NCI-H446 (cell line): ENCODE measurements at places on chromosomes 6 and 20.

DNA sequence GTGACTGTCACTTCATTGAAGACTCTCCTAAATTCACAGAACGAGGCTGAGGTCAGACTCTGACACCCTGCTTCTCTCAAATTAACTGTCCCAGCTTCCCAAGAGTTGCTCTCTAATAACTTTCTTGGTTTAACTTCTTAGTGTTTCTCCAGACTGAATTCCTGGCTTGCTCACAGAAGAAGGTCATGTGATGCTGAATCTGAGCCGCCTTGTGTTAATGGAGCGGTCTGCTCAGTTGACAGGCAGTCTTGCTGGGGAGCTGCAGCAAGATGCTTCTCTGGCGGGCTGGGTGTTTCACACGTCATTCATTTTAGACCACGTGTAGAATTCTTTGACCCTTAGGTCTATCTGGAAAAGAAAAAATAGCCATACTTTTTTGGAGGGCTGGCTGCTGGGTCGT is 107.3 kb downstream of the FOXO3 start:
- no peak for DNase-seq

DNA sequence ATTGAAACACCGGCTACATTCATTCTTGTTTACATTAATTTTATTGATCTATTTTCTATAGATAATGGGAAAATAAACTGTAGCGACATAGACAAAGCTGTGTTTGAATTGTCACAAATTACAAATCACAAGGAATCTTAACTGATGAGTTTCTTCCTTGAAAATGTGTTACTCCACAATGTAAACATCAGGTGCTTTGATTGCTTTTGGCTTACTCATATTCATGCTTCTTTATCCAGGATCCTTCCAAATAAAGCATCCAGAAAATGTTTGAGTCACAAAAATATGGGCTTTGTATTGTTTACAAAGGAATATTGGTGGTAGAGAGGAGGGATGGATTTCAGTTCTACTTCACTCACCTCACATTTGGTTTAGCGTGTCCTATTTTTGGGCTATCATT is 64.0 kb downstream of the BMP2 start:
- DNase-seq: no peak

DNA sequence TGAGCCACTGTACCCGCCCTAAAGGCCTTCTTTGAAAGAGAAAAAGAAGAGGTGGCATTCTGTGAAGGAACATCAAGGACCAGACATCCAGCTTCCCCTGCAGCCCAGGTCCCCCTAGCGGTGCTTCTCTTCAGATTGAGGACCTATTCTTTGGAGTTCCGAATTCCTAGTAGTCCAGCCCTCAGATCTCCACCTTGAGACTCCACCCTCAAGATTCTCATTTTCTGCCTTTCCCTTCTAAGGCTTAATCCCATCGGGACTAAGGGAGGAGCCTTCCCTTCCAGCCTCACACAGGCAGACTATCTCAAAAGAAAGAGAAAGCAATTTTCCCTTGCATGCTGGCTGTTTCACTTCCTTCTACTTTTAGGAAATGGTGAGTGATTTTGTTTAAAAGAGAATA is 32.5 kb downstream of the MUC22 start:
- no peak for DNase-seq

DNA sequence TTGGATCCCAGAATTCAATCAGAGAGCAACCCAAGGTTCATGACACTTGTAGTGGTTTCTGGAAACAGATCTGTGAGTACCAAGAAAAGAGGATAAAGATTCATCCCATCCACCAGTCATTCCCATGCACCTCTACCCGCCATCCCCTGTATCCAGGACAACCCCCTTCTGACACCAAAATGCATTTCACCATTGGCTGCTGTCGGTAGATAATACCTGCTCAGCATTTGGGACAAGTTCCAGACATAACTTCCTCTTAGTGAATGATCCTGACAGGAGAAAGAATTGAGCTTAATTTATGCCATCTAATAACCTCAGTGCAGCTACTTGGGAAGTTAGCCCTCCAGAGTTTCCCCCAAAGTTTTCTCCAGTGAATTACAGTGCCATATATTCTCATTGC is 329.1 kb downstream of the ZFAND3 start:
- no peak for DNase-seq

DNA sequence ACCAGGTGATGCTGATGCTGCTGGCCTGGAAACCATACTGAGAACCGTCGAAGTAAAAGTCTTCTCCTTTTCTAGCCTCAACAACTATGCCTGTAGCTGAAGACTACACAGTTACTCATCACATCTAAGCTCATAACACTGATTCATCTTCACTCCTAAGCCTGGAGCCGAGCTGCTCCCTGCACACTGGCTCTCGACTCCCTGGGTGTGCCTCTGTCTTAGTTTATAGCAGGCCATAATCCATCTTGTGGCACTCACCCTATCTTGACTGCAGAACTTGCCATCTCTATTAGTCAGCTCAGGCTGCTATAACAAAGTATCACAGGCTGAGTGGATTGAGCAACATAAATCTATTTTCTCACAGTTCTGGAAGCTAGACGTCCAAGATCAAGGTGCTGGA is 191.0 kb downstream of the UNC5CL start:
- no peak for DNase-seq

DNA sequence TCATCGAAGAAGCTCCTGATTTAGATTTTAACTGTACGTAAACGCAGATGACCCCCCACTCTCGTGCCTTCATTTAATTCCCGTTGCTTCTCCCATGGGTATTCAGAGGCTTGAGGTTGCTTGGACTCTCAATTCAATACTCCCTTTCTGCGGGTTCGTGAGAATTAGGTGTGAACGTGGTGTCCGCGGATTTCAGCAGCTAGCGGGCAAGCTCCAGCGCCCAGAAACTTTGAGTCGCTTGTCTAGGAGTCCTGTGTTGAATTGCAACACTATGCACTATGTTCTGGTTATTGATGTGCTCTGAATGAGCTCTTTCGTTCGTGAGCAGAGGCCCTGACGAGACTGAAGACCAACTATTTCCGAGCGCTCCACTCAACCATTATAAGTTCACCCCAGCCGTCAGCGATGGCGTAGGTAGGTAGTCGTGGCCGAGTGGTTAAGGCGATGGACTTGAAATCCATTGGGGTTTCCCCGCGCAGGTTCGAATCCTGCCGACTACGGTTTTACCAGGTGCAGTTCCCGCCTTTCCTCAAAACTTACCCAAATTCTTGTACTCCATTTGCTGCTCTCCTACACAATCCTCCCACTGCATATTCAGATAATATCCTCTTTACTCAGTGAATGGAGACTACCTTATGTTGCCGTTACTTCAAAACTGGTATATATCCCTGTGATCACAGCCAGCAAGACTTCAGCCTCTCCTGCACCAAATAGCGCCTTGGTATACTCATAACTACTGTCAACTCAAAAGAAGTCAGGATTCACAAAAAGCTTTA is 72.6 kb upstream of the ZNF184 start:
- no peak for DNase-seq

GRCh38 chr20:32130352-32130751 is 20.8 kb downstream of the TM9SF4 start:
- DNase-seq: no peak

DNA sequence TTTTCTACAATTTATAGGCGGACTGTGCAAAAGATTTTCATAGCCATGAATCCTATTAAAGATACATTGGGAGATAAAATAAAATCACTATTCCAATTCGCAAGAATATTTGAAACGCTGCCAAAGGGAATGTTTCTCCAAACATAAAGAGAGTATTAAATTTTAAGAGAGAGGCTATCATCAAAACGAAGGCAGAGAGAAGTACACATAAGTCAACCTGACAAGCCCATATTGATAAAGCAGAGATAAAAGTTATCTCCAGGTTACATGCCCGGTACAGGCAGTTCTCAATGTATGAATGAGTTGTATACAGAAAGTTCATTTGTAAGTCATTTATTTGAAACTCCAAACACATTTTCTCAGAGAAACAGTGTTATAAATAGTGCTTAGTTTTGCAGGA is 193.1 kb downstream of the ATXN1 start:
- no peak for DNase-seq

- DNase-seq: no peak
These were observed 277.9 kb upstream of the TCF21 start for GRCh38 chr6:133610971-133611370.

DNA sequence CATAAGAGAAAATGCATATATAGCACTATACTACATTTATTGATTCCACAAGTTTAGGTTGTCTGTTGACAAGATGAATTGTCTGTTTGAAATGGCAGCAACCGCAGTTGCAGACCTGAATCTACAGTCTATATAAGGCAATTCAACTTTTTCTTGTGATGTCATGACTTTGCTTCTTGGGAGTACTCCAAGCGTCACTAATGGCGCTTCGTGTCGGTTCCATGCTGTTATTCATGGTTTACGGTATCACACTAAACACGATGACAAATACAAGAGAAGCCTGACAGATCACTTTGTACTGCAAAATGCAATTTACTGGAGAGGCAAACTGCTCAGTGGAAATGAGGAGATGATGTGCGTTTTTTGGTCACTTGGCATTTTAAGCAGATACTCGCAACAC is 280.3 kb upstream of the TCF21 start:
- no peak for DNase-seq

DNA sequence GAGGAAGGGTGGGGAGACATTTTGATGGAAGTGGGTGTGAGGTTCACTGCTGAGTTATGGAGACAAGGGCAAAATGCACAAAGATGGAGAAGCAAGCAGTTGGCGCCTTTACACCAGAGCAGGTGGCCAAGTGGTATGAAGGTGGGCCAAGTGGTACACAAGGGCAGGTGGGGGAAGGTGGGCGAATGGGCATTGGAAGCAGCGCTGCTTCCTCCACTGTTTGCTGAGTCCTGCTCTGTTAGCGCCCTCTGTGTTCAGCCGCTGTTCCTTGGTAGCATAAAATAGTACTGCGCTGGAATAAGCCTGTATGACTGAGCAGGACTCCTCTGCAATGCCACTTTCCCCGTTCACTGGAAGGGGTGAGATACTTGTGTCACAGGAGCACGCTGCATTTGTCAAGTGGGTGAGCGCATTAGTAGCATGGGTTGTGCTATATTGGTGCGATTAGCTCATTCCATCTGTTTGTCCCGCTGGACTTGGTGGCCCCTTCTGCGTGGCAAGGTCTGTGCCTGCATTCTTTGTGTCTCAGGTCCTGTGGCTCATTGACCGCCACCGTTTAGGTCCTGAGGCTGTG is 116.4 kb downstream of the TOX2 start:
- DNase-seq: no peak

GRCh38 chr6:20708367-20709124 is 174.3 kb downstream of the CDKAL1 start:
- peak; percentile 52 for DNase-seq

DNA sequence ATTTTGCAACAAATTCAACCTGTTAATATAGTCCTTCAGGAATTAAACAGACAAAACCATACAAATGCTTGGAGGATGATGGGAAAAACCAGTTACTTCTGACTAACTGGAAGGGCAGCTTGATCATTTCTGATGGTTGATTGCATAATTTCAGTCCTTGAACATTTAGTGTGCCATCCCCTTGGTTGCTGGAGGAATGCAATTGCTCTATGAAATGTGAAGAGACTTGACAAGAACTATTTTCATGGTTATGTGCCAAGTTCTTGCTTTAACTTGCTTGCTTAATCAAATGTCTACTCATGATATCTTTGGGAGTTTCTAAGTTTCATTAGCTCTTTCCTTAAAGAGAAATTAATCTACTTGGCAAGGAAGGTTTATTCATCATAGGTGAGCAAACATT is 45.2 kb downstream of the ANKEF1 start:
- no peak for DNase-seq

GRCh38 chr6:47132724-47133123 is 90.6 kb upstream of the ADGRF1 start:
- no peak for DNase-seq

DNA sequence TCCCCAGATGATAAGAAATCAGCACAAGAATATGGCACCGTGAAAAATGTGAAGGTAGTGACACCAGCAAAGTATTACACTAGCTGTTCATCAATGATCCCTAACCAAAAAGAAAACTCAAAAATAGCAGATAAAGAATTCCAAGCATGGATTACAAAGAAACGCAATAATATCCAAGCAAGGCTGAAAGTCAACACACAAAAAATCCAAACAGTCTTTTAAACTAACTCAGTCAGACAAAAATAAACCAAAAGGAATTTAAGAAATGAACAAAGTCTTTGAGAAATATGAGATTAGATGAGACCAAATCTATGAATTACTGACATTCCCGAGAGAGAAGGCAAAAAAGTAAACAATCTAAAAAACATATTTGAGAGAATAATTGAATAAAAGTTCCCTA is 976.1 kb upstream of the MAP3K7 start:
- DNase-seq: no peak

- DNase-seq: no peak
These were observed 10.2 kb downstream of the UNC5CL start for GRCh38 chr6:41028561-41029412.

- no peak for DNase-seq
These were observed 12.8 kb downstream of the GABRR2 start for GRCh38 chr6:89302195-89302770.

- no peak for DNase-seq
These were observed 82.2 kb upstream of the NAA20 start for GRCh38 chr20:19934792-19935491.

GRCh38 chr6:158322400-158322723 is 10.1 kb downstream of the TULP4 start:
- DNase-seq: no peak

DNA sequence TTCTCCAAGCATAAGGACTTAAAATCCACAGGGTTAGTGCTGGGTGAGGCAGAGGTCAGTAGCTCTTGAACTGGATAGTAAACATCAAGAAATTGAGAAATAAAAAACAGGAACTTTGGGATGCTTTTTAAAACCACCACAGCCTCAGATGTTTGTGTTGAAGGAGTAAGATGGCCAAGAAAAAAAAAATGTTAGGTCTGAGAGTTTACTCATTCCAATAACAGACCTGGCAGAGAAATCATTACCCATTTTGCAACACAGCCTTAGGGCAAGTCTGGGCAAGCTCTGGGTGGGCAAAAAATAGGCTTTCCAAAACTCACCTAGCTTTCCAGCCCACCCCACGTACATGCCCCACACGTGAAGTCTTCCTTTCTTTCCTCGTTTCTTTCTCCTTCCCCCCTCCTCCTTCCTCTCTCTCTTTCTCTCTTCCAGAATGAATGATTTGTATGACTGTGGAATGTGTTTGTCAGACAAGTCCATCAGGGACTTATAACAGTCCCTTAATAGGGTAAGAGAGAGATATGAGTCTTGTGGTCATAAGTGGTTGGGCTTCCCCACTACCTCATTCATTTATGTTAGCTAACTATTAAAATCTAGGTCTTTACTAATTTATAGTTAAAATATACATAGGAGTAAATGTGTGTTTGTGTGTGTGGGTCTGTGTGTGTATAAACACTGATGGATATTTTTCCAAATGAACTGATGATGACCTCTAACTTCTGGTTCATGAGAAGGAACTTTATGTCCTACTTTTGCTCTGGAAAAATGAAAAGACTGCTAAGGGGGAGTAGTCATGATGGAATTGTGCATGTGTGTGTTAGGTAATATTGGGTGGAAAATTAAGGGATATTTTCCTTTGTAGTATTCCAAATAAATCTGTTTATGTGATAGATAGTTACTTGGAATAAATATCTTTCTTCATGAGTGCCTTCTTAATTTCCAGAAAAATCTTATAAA is 18.0 kb upstream of the DSE start:
- DNase-seq: no peak

GRCh38 chr20:35307666-35308653 is 15.7 kb upstream of the FAM83C start:
- peak; percentile 94 for DNase-seq

GRCh38 chr6:10393544-10394225 is 21.2 kb downstream of the TFAP2A start:
- DNase-seq: no peak

- no peak for DNase-seq
These were observed at the start of gene EYS for GRCh38 chr6:65707126-65707826. Gene EYS (minus strand): TSS chr6:65707226. CDS start chr6:65495410, 211,816 bp downstream.

- no peak for DNase-seq
These were observed 135.9 kb upstream of the FUT9 start for GRCh38 chr6:95879856-95880255.

- peak; percentile 56 for DNase-seq
These were observed 119.0 kb upstream of the STMND1 start for GRCh38 chr6:16982807-16983206.
